Fibroblast of mammary gland (primary cell): ENCODE measurements at places on chromosomes 5 and 9.

DNA sequence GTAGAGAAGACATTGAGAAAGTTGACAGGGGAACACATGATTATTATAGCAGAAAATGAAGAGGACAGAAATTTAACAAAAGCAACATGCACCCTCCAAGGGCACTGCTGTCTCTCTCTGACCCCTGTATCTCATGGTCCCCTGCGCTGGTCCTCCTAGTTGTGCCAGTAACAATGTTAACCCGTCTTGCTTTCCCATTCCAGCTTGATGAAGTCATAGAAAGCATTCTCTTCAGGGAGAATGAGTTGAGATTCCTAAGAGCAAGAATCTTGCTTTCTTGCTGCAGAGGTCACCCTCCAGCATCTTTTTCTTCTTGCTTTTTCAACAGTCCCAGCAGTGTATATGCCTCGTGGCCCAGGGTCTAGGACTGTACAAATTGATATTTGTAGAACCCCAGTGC, 279.6 kb upstream of the ADAMTSL1 start:
- DNase-seq: no peak

GRCh38 chr5:180959661-180960060, 29.0 kb upstream of the BTNL3 start:
- no peak for DNase-seq

- DNase-seq: no peak
Measured at GRCh38 chr9:80163889-80164288, 592.1 kb downstream of the TLE4 start.

GRCh38 chr9:97484134-97484533, 17.3 kb upstream of the TMOD1 start:
- DNase-seq: no peak

- no peak for DNase-seq
Measured at GRCh38 chr9:124014956-124015660, 3.5 kb downstream of the LHX2 start.

GRCh38 chr9:111074395-111074794, 36.1 kb upstream of the LPAR1 start:
- no peak for DNase-seq

DNA sequence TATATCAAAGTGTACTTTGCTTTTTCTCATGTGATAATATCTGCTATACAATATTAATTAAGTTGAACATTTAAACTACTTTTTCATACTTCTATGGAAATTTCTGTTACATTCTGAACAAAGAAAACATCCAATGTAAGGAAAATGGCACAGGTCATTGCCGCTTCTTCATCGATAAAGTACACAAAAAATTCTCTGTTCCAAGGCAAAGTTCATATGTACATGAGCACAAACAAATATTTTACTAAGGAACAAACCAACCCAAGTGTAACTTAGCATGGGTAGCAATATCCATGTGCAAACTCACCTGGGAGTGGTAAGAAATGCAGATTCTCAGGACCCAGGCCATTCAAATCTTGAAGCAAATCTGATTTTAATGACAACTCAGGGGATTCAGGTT, 139.8 kb downstream of the TMEM161B start:
- no peak for DNase-seq

DNA sequence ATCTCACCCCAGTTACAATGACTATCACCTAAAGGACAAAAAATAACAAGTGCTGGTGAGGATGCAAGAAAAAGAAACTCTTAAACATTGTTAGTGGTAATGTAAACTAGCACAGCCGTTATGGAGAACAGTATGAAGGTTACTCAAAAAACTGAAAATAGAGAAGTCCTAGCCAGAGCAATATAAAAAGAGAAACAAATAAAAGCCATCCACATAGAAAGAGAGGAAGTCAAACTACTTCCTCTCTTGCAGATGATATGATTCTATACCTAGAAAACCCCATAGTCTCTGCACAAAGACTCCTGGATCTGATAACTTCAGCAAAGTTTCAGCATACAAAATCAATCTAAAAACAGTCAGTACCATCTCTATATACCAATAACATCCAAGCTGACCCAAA, 221.5 kb upstream of the FAM174A start:
- no peak for DNase-seq

DNA sequence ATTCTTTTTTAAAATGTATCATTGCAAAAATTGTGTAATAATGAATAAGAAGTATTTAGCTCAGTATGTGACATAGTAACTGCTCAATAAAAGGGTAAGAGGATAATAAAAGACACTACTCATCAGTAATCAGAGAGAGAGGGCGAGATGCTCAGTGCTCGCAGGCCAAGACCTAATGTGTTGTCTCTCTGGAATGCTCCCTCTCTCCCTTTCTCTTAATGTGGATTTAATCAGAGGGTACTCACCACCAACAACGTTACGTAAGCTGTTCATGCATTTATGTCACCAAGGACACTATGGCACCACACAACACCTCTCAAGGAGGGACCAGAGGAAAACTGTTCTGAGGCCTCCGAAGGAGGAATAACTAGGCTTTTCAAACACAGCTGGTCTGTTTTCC, 42.5 kb downstream of the WHRN start:
- DNase-seq: peak; percentile 49

GRCh38 chr5:90301248-90301647, 108.3 kb downstream of the CETN3 start:
- no peak for DNase-seq

DNA sequence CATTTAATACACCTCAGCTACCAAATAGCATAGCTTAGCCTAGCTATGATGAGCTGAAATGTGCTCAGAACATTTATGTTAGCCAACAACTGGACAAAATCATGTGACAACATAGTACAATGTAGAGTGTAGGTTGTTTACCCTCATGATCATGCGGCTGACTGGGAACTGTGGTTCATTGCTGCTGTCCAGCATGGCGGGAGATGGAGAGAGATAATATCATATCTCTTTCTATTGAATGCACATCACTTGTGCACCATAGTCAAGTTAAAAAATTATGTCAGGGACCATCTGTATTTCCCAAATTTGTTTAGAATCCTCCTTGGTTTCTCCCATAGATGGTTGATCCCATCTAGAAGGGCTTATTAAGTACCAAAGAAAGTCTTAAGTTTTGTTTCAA, 151.1 kb upstream of the ELL2 start:
- no peak for DNase-seq

GRCh38 chr5:169039592-169039991, 261.3 kb downstream of the SLIT3 start:
- no peak for DNase-seq

- no peak for DNase-seq
Measured at GRCh38 chr9:76729980-76730737, 34.1 kb upstream of the PCA3 start.

GRCh38 chr9:134984372-134985265, 66.9 kb upstream of the FCN1 start:
- DNase-seq: no peak

GRCh38 chr5:179763215-179763945, 30.4 kb upstream of the LTC4S start:
- peak; percentile 84 for DNase-seq

- DNase-seq: no peak
Measured at GRCh38 chr5:176531902-176532493, 5.2 kb downstream of the RNF44 start.

- no peak for DNase-seq
Measured at GRCh38 chr5:157469073-157469472, 9.1 kb downstream of the NIPAL4 start.

DNA sequence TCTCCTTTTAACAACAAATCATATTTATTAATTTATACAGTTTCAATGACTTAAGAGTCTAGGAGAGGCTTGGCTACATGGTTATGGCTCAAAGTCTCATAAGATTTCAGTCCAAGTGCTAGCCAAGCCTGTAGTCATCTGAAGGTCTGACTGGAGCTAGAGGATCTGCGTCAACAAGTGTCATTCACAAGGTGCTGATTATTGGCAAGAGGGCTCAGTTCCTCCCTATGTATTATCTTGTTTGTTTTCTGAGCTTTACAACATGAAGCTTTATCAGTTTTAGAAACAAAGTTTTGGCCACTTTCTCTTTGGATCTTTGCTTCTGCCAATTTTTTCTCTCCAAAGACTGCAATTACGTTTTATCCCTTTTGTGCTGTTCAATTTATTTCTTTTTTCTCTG, 94.7 kb downstream of the RICTOR start:
- DNase-seq: peak; percentile 11

- no peak for DNase-seq
Measured at GRCh38 chr9:89073397-89073796, 82.1 kb downstream of the S1PR3 start.

DNA sequence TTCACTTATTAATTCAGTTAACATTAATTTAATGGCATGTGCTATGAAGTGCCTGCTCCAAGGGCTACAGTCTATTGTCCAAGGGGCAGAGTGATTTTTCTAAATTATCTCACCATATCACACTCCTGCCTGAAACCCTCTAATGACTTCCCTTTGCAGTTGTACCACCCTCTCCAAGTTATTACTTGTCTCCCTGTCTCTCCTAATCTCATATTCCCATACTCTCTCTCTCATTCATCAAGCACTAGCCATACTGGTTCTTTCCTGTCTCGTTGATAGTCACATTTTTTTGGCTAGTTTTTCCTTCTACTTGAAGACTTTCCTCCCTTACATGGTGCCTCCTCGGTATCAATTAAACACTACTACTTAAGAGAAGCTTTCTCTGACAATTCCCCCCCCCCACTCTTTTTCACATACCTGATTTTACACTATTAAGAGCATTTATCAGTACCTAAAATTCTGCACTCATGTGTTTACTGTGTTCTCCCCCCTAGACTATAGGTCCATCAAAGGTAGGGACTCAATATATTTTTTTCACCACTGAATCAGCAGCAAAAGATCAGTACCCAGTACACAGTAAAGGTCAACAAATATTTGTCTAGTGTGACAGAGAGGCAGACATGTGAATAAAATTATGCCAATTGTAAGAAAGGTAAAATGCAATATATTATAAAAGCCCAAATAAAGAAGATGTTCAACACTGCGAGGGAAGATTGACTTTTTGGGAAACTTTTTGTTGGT, 19.0 kb downstream of the RICTOR start:
- no peak for DNase-seq
